ENCODE measurements at places on chromosomes 2 and 18.

DNA sequence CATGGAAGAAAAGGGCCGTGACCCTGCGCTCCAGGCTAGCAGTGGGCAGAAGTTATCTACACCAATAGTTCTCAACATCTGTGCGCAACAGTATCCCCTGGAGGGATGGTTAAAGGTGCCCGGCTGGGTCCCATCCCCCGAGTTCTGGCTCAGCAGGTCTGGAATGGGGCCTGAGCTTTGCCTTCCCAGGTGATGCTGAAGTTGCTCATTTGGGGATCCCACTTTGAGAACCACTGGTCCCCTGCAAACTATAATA, 31.1 kb downstream of the DNMT3A start:
- DNase-seq = no peak

GRCh38 chr2:106085181-106085940, 108.7 kb downstream of the UXS1 start:
- peak; percentile 74 for DNase-seq

DNA sequence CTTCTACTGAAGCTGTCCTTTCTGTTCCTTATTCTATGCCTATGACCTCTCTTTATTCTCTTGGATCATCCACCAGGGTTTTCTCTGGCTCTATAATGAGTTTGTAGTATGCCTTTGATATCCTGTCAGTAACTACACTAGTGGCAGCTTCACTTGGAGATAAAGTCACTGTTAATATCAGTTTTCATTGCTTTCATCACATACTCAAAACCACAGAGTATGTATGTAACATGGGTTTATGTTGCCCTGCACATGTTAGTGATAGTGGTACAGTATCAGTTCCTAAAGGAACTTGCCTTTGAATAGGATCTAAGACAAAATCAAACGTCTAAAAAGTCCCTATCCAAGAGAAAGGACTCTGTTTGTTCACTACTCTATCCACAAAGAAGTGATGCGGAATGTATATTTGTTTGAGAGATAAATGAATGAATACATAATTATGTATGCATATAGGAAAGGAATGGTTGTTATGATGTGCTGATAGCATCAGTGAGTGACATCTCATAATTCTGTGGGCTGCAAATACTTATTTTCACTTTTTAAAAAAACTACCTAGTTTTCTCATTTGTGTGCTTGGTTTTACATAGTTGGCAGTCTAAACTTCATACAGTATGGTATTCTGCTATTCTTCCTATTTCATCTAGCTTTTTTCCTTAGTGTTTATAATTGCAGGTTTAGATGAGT, 45.1 kb downstream of the TET3 start:
- no peak for DNase-seq

DNA sequence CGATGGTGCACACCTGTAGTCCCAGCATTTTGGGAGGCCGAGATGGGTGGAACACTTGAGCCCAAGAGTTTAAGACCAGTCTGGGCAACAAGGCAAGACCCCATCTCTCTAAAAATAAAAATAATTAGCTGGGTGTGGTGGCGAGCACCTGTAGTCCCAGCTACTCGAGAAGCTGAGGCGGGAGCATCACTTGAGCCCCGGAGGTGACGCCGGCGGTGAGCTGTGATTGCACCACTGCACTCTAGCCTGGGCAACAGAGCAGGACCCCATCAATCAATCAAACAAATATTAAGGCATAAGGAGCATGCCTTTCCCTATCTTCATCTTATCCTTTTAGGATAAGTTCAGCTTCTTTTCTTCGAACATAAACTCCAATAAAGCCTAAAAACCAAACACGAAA, 1.1 kb downstream of the WDSUB1 start:
- no peak for DNase-seq

DNA sequence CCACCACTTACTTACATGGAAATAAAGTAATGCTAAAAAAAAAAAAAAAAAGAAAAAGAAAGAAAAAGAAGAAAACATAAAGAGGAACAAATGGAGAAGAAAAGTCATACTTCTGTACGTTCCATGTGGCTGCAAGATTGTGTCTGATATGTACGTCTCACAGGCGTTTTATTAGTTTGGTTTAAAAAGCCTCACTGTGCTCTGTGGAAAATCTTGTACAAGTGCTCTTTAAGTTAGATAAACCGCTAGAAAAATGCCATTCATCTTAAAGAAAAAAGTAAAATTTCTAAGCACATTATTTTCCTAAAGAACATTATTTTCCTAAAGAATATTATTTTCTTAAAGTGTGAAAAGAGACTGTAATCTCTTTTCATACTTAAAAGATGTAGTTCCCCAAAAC, 165.1 kb downstream of the ZNF521 start:
- DNase-seq = no peak

GRCh38 chr2:47386551-47386950, 16.4 kb upstream of the MSH2 start:
- no peak for DNase-seq
